Forelimb muscle (tissue), 1 donor: ENCODE measurements at places on chromosomes 4 and X. TPM values are rescaled to one million over a fixed set of nuclear protein-coding genes. Genes with fewer than 3 reads are reported as not detected.
A peak's percentile ranks its signal among the peaks of the same experiment; 100 is the strongest.

RAB33A gene
- 0.43 TPM for polyA plus RNA-seq

GRCh38 chr4:42296196-42296595, 101.1 kb upstream of the SHISA3 start:
- no peak for DNase-seq

DNA sequence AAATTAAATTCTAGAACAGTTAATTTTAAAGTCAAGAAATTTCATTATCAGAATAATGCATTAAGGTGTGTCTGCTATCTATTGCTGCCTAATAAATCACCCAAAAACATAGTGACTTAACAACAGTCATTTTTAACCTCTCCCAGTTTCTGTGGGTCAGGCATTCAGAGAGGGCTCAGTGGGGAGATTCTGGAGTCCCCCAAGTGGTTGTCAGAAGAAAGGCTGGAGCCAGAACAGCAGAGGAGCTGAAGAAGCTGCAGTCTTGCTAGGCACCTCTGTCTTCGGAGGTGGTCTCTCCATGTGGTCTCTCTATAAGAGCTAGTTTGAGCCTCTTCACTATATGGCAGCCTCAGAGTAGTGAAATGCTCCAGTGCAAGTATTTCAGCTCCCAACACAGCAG, 9.3 kb upstream of the HOPX start:
- DNase-seq: no peak

- DNase-seq: peak; percentile 29
These were observed at the start of gene GALNT7 for GRCh38 chr4:173168396-173169177. Gene GALNT7 (plus strand): TSS chr4:173168811. CDS start chr4:173168836, 25 bp downstream.

PCDH7 gene
- polyA plus RNA-seq: 27.3 TPM

PDGFRA gene
- polyA plus RNA-seq: 62.7 TPM

GRCh38 chrX:13487731-13488505, 81.5 kb upstream of the EGFL6 start:
- DNase-seq: peak; percentile 51

SLC35A2 gene
- polyA plus RNA-seq: 15.0 TPM

UNC5C gene
- polyA plus RNA-seq: 0.46 TPM

TLR6 gene
- polyA plus RNA-seq: 1.0 TPM

BRS3 gene
- not detected for polyA plus RNA-seq

DNA sequence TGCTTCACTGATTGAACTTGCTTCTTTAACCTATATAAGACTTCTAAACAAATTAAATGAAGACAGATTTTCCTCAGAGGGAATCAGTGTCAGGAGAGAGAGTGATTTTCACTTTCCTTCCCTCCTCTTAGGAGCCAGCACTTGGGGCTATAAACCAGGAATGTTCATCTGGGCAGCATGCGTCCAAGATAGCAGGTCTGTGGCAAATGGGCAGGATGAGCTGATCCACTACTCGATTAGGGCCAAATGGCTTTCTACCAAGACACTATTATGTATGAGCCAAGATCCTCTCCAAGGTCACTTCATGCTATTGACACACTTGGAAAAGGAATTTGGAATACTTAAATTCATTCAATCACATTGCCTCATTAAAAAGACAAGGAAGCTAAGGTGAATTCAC, 203.9 kb upstream of the GRID2 start:
- no peak for DNase-seq

DNA sequence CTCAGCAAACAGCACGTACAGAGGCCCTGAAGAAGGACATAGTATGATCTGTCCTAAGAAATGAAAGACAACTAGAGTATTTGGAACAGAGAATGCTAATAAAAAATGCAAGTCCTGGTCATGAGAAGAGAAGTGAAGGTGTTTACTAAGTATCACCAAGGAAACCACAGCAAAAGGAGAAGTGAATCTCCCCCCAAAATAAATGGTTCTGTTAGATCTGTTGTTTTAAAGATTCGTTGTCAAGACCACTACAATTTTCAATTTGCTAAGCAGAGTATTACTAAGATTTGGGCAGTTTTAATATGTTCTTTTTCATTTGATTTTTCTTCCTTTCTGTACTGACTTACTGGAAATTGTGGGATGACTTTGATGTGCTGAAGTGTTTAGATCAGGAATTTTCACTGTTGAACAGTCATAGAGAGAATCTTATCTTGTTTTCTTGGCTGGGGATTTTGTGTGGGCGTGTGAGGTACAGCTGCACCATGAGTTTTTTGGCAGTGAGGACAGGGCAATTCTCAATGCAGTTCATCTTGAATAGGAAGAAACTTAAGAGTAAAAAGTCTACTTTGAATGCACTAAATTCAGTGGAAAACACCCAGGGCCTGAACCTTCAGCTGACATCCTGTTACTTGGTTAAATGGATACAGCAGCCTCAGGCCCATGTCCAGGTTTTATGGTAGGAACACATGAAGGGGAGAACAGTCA, 132.2 kb downstream of the STIM2 start:
- DNase-seq: no peak

DNA sequence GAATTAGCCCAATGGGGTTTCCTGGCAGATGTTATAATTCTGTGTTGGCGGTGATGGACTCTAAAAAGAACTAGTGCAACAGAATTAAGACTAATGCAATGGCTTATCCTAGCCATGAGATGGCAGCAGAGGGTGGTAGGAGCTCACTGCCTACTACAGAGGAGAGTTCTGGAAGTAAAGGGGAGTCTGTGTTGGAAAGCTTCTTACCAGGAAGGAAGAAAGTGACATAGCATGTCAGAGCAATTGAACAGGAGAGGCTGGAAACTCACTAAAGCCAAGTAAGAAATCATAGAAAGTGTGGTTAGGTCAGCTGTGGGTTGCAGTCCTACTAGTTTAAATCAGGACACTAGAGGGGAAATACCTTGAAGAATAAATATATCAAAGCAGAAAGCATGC, 6.3 kb upstream of the TRPC5OS start:
- peak; percentile 47 for DNase-seq

HSFX1 gene
- polyA plus RNA-seq: 2.6 TPM

DNA sequence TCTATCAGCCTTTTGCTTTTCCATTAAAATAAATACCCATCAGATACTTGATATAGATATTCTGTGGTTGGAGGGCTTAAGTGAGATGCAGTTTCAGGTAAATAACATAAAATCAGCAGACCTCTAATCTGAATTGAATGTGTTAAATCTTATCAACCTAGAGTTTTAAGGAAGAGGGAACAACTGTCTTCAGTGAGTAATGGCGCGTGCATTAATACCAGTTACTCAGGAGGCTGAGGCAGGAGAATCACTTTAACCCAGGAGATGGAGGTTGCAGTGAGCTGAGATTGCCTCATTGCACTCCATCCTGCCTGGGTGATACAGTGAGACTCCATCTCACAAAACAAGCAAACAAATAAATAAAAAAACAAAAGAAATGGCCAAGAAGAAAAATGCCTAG, 54.3 kb downstream of the FAT4 start:
- DNase-seq: no peak

L1CAM gene
- polyA plus RNA-seq: 1.9 TPM

- no peak for DNase-seq
These were observed 290.2 kb downstream of the FBXW7 start for GRCh38 chr4:152245680-152246079.

GRCh38 chr4:39353478-39354253, 12.5 kb downstream of the RFC1 start:
- no peak for DNase-seq

DNA sequence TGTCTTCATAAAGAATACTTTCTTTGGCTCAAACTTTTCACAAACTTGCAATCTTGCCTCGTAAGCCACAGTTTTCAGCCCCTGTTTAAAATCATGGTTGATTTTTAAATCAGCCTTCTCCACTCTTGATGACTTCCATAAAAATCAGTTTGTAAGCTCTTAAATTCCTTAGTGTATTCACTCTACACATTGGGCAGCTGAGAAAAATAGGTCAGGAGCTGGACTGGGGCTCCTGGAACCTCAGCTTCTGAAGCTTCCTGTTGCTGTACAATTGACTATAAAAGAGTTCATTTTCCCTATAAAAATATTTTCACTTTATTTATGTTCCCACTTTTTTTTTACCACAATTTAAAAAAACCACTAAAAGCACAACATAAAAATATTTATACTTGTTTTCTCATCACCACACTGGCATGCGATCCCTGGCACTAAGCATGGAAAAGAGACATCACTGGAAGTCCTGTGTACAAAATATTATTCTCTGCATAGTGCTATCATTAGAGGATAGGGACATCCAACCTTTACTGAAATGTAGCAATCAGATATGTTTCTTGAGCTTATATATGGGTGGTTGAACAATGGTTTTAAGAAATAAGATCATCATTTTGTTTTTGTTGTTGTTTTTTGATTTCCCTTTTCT, 345.7 kb downstream of the FBXO8 start:
- no peak for DNase-seq

ZNF711 gene
- 30.0 TPM for polyA plus RNA-seq

DNA sequence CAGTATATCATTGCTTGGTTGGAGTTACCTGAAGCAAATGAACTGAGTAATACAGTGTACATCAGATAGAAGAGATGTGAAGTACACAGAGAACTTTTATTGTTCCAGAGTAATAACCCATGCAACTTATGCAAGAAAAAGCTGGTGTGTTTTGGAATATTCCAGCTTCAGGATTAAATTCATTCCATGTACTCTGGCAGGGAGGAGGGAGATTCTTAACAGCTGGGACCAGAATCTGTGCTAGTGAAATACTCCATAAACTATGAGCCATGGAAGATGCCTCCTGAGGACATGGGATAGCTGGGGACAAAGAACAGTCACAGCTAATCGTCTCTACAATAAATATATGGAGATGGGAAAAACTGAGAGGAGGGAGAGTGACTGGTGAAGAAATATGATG, 101.6 kb upstream of the OTUD4 start:
- DNase-seq: no peak

DNA sequence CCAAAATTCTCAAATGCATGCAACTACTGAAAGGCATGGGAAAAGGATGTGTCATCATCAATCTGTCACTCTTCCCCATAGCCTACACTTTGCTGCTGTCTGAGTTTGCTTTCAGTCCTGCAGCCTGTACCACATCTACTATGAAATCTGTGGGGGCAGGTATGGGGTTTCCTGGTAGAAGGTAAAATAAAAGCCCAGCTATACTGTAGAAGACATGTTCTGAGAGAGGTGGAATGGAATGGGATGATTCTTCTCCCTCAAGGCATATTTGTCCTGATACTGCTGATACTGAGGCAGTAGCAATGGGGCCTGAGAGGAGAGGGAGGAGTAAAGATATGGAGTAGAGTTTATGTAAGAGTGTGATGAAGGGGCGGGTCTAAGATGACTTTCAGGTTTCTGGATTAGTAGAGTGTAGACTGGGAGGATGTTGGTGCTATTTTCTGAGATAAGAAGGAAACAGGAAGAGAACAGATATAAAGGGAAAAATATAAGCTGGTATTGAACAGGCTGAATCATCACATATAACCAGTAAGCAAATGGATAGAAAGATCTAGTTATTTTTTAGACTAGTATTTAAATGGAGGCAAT, 38.7 kb upstream of the GYPA start:
- DNase-seq: no peak

- no peak for DNase-seq
These were observed 18.3 kb downstream of the GAB1 start for GRCh38 chr4:143354990-143355389.

GRCh38 chr4:47790105-47790504, 47.8 kb downstream of the CORIN start:
- no peak for DNase-seq

- no peak for DNase-seq
These were observed 569 bp downstream of the DCK start for GRCh38 chr4:70994069-70994366.

GRCh38 chr4:88008743-88009171, 1.3 kb downstream of the PKD2 start:
- DNase-seq: no peak

AMTN gene
- polyA plus RNA-seq: not detected

RASSF6 gene
- polyA plus RNA-seq: not detected

DNA sequence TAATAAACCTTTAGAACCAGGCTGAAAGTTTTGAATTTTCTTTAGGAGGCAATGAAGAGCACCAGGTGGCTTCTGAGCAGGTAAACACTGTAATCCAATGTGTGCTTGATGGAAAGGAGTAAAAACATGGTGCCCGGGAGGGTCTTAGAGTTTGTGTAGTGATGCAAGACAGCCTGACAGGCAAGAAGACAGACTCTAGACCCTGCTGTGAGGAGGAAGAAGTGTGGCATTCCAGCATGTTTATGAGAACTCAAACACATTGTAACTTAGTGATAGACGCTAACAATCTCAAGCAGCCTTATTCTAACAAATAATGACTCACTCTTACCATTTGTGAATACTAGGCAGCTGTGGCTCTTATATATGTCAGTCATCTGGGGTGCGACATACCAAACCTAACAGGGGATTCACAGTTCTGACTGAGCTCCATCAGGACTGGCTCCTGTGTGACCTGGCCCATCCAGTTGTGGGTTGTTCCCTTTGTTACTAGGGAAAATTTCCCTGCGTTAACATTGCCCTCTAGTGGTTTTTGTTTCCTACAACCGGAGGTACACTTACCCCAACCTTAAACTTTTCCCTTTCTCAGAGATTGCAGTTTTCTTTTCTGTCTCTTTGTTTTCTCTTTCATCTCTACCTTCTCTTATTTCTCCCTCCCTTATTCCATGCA, 53.8 kb downstream of the VSIG4 start:
- DNase-seq: no peak

- no peak for DNase-seq
These were observed 16.4 kb downstream of the FGF2 start for GRCh38 chr4:122842984-122843531.
